Type B pancreatic cell (in vitro differentiated cells): ENCODE measurements at places on chromosomes 2 and 18. TPM values are rescaled to one million over a fixed set of nuclear protein-coding genes. Genes with fewer than 3 reads are reported as not detected.

DNA sequence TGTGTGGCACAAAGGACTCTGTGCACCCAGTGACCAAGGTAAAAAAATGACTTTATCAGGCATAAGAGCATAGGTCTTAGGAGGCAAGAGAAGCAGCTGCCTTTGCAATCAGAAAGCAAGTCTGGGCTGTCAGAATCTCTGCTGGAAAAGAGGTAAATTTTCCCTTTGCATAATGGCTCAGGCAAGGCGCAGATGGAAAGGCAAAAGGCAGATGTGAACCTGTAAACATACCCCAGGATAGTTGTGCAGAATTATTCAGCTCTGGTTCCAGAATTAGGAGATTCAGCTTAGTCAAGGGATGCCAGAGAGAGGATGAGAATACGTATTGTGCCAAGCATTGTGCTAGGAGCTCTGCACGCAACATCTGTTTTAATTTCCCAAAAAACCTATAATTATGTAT, 258.7 kb downstream of the CLIP4 start:
- H3K27me3 ChIP-seq: peaks cover 6% of the 10 kb centered on the region
- peaks cover 3% of the 10 kb centered on the region for H3K4me1 ChIP-seq
- peaks cover 3% of the 10 kb centered on the region for H3K36me3 ChIP-seq
- H3K4me3 ChIP-seq: no peak overlapping the region
- no peak overlapping the region for H3K27ac ChIP-seq

DNA sequence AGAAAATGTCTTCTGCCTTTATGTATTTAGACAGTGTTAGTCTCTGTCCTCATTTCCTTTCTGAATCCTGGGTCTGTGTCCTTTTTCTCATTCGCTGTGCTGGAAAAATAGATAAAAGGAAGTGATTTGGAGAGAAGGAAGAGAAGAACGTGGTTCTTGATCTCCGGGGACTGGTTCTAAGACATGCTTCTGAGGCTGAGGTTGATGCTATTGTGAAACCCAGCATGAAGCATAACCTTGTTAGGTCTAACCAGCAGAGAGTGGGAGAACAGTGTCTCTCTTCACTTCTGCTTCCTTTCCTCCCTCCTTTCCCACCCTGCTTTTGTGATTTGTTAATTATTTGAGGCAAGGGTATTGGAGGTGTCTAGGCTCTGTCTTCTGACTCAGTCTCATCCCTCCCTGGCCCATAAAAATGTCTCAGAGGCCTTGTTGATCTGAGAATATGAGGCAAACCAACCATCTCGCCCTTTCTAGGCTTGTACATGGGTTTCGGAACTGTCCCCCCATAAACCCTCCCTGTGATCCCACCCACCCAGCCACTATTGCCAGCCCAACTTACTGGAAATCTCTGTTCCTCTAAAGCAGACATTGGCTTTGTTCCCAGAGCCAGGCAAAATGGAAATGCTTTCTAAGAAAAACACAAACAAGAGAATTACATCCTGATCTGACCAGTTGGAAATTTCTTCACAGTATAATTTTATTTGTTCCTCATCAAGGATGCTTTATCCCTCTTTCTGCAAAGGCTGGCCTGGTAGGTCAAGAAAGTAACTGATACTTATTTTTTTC, 360.6 kb upstream of the TNP1 start:
- no peak for DNase-seq
- no peak overlapping the region for H3K4me3 ChIP-seq
- H3K4me1 ChIP-seq: peaks cover 42% of the 10 kb centered on the region
- no peak overlapping the region for H3K27ac ChIP-seq

- H3K27me3 ChIP-seq: no peaks in the 10 kb centered on the region
- no peak overlapping the region for H3K27ac ChIP-seq
- no peaks in the 10 kb centered on the region for H3K36me3 ChIP-seq
- H3K4me1 ChIP-seq: no peaks in the 10 kb centered on the region
These were observed 112.5 kb downstream of the EFEMP1 start for GRCh38 chr2:55811048-55811447.

DNA sequence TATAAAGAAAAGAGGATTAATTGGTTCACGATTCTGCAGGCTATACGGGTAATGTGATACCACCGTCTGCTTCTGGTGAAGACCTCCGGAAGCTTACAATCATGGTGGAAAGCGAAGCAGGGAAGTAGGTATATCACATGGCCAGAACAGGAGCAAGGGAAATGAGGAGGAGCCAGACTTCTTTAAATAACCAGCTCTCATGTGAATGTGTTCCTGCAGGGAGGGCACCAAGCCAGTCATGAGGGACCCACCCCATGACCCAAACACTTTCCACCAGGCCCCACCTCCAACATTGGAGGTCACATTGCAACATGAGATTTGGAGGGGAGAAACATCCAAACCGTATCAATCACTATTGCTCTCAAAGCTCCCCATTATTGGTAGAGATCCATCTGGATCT, 61.8 kb downstream of the EFEMP1 start:
- no peak overlapping the region for H3K4me3 ChIP-seq
- H3K27ac ChIP-seq: no peak overlapping the region
- H3K36me3 ChIP-seq: no peaks in the 10 kb centered on the region
- H3K27me3 ChIP-seq: no peaks in the 10 kb centered on the region

DNA sequence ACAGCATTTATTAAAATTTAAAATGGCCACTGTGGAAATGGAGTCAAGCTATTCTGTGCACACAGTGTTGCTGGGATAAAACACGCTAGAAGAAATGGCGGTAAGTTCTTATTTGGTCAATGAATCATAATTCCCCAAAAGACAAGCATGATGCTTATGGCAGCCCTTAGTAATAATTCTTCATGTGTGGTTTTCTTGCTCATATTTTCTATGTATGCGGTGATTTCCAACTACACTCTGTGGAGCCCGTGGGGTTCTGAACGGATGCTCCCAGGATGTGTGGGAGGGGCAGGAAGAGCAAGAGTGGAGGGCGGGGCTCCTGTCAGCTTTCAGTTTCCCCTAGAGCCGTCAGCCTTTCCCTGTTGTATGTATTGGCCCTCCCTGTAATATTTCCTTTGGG, 91.7 kb upstream of the RMDN2 start:
- H3K4me3 ChIP-seq: no peak overlapping the region
- H3K27ac ChIP-seq: no peak overlapping the region
- H3K36me3 ChIP-seq: no peaks in the 10 kb centered on the region
- H3K4me1 ChIP-seq: peaks cover 30% of the 10 kb centered on the region
- no peak for DNase-seq

GRCh38 chr2:174972924-174973323, 32.3 kb downstream of the CHN1 start:
- no peak overlapping the region for H3K4me3 ChIP-seq
- no peak for DNase-seq
- H3K27me3 ChIP-seq: no peaks in the 10 kb centered on the region
- H3K36me3 ChIP-seq: no peaks in the 10 kb centered on the region
- peaks cover 18% of the 10 kb centered on the region for H3K4me1 ChIP-seq

- H3K4me1 ChIP-seq: peaks cover 24% of the 10 kb centered on the region
- DNase-seq: no peak
- peaks cover 3% of the 10 kb centered on the region for H3K36me3 ChIP-seq
- H3K4me3 ChIP-seq: no peak overlapping the region
- H3K27ac ChIP-seq: peak overlapping the region; percentile 22
- no peaks in the 10 kb centered on the region for H3K27me3 ChIP-seq
These were observed 71.7 kb downstream of the HS1BP3 start for GRCh38 chr2:20578895-20579825.

DNA sequence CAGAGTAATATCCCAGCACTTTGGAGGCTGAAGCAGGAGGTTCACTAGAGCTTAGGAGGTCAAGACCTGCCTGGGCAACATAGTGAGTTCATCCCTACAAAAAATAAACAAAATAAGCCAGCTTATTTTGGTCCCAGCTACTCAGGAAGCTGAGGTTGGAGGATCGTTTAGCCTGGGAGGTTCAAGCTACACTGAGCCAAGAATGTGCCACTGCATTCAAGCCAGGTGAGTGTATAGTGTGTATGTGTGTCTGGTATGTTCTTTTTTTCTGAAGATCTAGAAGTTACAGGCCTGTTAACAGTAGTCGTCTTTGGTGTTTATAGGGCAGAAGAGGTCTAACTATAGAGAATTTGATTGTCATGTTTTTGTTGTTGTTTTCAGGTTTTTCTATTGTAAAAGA, 40.2 kb downstream of the ZC3H15 start:
- H3K27ac ChIP-seq: no peak overlapping the region
- no peak overlapping the region for H3K4me3 ChIP-seq
- H3K4me1 ChIP-seq: peaks cover 26% of the 10 kb centered on the region
- no peaks in the 10 kb centered on the region for H3K27me3 ChIP-seq

DNA sequence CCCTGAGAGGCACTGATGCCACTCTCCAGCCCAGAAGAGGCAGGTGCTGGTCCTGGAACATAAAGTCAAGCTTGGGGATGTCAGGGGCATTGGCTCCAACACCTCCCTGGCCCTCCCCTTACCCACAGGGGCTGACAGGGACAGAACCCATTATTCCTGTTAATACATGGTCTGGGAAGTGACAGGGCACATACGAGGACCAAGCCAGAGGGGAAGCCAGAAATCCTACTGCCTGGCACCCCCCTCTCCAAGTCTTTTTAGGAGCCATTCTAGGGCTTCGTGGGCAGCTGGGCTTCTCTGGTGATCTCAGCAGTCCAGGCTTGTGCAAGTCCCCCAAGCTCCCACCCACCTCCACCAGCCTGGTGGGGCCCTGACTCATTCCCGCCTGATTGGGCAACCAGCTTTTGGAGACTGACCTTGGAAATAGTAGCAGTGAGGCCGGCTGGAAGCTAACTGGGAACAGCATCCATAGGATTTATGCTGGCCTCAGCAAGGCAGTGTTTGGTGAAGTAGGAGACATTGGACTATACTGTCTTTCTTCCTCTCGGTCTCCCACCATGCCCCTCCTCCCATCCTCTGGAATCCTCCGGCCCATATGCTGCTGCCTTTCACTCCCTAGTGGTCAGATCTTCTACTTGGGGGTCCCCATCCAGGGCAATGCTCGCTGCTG, 86.4 kb upstream of the HK2 start:
- peaks cover 6% of the 10 kb centered on the region for H3K27me3 ChIP-seq
- DNase-seq: no peak
- H3K27ac ChIP-seq: no peak overlapping the region
- H3K4me3 ChIP-seq: no peak overlapping the region
- H3K4me1 ChIP-seq: peaks cover 6% of the 10 kb centered on the region
- H3K36me3 ChIP-seq: no peaks in the 10 kb centered on the region

GRCh38 chr2:236107942-236108625, 60.1 kb downstream of the GBX2 start:
- peak overlapping the region; percentile 37 for H3K4me3 ChIP-seq
- DNase-seq: no peak
- no peaks in the 10 kb centered on the region for H3K36me3 ChIP-seq

- no peak overlapping the region for H3K27ac ChIP-seq
- H3K4me1 ChIP-seq: peaks cover 7% of the 10 kb centered on the region
- no peaks in the 10 kb centered on the region for H3K27me3 ChIP-seq
- H3K4me3 ChIP-seq: no peak overlapping the region
- no peak for DNase-seq
- H3K36me3 ChIP-seq: no peaks in the 10 kb centered on the region
These were observed 309.9 kb upstream of the ZNF521 start for GRCh38 chr18:25661831-25662230.

GRCh38 chr2:210188755-210189154, 17.5 kb upstream of the KANSL1L start:
- H3K36me3 ChIP-seq: peaks cover 6% of the 10 kb centered on the region
- H3K27me3 ChIP-seq: no peaks in the 10 kb centered on the region
- no peak overlapping the region for H3K27ac ChIP-seq
- no peaks in the 10 kb centered on the region for H3K4me1 ChIP-seq
- DNase-seq: no peak

DNA sequence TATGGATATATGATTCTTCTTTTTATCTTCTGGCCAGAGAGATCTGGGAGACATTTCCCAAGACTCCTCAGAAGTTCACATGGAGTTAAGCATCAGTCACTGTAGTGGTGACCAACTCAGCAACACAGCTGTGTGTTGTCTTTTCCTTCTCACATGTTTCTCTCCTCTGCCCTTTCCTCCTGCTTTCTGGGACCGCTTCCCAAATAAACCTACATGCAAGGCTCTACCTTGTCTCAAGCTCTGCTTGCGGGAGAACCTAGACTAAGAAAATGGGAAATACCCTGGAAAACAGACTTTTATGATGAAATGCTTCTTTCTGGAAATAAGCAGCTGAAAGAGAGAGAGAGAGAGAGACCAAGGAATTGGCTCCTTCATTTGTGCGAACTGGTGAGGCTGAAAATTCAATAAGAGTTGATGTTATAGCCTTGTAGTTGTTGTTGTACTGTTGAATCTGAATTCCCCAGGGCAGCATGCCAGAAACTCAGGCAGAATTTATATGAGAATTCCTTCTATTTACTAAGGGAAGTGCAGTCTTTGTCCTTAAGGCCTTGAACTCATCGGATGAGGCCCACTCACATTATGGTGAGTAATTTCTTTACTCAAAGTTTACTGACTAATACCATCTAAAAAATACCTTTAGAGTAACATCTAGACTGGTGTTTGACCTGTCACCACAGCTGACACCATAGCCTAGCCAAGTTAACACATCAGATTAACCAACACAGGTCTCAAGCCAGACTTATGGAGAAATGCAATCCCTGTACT, 22.7 kb upstream of the DSC1 start:
- no peaks in the 10 kb centered on the region for H3K27me3 ChIP-seq
- no peak overlapping the region for H3K4me3 ChIP-seq
- H3K4me1 ChIP-seq: no peaks in the 10 kb centered on the region
- no peak overlapping the region for H3K27ac ChIP-seq
- no peak for DNase-seq
- H3K36me3 ChIP-seq: no peaks in the 10 kb centered on the region

- DNase-seq: no peak
- peak within 1 kb of the TSS; percentile 46 for H3K27ac ChIP-seq
- H3K4me3 ChIP-seq: peak within 1 kb of the TSS; percentile 84
- peaks cover 85% of the 10 kb centered on the region for H3K27me3 ChIP-seq
These were observed at the start of gene CYS1 for GRCh38 chr2:10079870-10080535. Gene CYS1, minus strand, starts transcription at chr2:10080411. Its CDS starts 188 bp downstream, at chr2:10080223.

GRCh38 chr2:197908156-197908555, 103.8 kb downstream of the PLCL1 start:
- no peaks in the 10 kb centered on the region for H3K27me3 ChIP-seq
- DNase-seq: no peak
- no peaks in the 10 kb centered on the region for H3K36me3 ChIP-seq
- peaks cover 4% of the 10 kb centered on the region for H3K4me1 ChIP-seq

Gene ABCB11
- 0.24 TPM in 1 of 2 replicates, not detected in the other for total RNA-seq

Gene CLEC4F
- not detected in 2 replicates for total RNA-seq

Gene PSMG2
- total RNA-seq: 57.8 and 59.0 TPM in 2 replicates

Gene ALPP
- total RNA-seq: 0.27 and 1.5 TPM in 2 replicates

Gene MRO
- 1.2 and 8.6 TPM in 2 replicates for total RNA-seq

Gene LHCGR
- total RNA-seq: 0.40 and 0.92 TPM in 2 replicates

Gene RAB6C
- 0.29 and 0.50 TPM in 2 replicates for total RNA-seq

Gene TOGARAM2
- total RNA-seq: 1.6 and 3.6 TPM in 2 replicates

Gene B4GALT6
- total RNA-seq: 35.9 and 47.5 TPM in 2 replicates

Gene SERPINB4
- 0.17 TPM in 1 of 2 replicates, not detected in the other for total RNA-seq
